Cortex of kidney (tissue), 1 donor: ENCODE measurements at places on chromosomes 2 and 18.

GRCh38 chr2:177551989-177552421, 159.4 kb downstream of the AGPS start:
- no peak for DNase-seq

DNA sequence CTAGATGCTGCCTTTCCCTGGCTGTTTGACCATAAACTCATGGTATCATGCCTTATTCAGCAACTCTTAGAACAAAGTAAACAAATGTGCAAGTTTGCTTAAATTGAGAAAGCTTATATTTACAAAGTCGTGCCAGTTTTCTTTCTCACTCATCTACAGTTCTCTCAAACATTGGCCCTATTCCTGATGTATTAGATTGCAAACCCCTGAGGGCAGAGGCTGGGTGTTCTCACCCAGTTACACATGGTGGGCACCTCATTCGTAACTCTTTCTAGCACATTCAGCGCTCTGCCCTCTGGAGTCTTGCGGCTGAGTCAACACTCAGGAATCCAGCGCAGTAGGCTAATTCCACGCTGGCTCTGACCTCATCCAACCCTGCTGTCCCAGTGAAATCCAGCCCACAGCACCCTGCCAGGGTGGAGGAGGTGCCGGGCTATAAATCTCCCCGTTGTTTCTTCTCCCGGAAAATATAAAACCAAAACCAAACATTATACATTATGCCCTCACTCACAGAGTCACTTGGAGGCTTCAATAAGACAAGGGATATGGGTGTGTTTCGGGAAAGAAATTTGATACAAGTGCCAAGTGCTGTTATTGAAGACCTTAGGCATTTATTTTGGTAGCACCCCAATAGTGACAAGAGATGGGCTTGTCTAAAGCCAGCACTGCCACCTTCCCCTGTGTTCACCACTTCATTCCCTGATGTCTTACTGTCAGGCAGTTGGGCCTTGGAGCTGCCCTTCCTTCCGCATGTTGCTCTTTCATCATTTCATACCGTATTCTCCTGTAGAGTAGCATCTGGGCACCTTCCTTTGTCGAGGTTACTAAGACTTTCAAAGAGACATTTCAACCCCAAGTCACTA, 287.4 kb downstream of the PRKCE start:
- DNase-seq: no peak

DNA sequence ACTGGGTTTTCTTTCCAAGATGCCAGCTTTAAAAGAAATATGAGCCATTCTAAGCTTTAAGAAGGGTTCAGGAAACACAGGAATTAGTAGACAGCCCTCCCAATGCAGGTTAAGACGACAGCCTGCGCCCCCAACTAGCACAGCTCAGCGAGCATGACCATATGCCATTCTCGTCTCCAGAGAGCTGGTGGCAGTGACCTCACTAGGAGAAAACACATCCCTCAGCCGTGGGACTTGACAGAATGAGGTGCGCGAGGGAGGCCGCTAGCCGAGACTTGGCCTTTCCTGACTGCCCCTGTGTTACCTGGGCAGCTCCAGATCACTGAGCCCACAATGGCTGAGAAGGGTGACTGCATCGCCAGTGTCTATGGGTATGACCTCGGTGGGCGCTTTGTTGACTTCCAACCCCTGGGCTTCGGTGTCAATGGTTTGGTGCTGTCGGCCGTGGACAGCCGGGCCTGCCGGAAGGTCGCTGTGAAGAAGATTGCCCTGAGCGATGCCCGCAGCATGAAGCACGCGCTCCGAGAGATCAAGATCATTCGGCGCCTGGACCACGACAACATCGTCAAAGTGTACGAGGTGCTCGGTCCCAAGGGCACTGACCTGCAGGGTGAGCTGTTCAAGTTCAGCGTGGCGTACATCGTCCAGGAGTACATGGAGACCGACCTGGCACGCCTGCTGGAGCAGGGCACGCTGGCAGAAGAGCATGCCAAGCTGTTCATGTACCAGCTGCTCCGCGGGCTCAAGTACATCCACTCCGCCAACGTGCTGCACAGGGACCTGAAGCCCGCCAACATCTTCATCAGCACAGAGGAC, 103.9 kb downstream of the MAPK4 start:
- no peak for DNase-seq

DNA sequence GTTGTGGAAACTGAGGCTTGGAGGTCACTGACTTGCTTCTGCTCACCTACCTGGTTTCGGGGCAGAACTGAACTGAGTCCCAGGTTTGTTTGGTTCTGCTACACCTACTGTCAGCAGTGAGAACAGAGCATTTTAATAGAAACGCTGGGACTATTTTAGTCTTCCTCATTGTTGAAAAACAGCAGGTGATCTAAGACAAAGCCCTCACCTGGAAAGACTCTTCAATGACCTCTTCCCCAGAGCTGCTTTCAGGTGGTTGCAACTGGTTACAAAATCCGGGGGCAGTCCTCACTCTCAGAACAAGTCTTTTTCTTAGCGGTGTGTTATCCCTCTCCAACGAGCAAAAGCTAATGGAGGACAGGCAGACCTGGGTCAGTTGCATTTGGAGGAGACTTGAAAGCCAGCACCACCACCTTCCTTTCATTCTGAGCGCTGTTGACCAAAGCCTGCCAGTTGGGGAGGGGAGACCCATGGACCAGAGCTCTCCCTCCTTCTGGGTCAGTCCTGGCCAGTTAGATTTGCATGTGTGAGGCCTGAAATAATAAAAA, 217.0 kb downstream of the NCK2 start:
- DNase-seq: no peak

- no peak for DNase-seq
These were observed 263.8 kb downstream of the SETBP1 start for GRCh38 chr18:44944461-44944860.

DNA sequence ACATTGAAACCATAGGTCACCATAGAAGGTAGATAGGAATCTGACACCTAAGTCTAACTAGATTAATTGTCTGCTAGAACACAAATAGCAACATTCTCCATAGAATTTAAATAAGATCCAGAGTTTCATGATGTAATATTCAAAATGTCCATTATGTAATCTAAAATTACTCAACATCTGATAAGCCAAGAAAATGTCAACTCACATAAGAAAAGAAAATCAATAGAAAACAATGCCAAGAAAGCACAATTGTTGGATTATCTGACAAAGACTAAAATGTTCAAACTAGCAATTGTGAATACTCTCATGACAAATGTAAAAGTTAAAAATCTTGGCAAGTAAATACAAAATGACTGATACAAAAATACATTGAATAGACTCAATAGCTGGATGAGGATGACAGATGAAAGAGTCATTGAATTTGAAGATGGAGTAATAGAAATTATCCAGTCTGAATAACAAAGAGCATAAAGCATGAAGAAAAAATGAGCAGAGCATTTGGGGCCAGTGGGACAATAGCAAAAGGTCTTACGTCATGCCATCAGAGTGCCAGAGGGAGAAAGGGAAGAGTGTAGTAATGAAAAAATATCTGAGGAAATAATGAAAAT, 358.6 kb downstream of the METTL4 start:
- DNase-seq: no peak

GRCh38 chr2:239292531-239292930, 108.3 kb downstream of the HDAC4 start:
- no peak for DNase-seq

DNA sequence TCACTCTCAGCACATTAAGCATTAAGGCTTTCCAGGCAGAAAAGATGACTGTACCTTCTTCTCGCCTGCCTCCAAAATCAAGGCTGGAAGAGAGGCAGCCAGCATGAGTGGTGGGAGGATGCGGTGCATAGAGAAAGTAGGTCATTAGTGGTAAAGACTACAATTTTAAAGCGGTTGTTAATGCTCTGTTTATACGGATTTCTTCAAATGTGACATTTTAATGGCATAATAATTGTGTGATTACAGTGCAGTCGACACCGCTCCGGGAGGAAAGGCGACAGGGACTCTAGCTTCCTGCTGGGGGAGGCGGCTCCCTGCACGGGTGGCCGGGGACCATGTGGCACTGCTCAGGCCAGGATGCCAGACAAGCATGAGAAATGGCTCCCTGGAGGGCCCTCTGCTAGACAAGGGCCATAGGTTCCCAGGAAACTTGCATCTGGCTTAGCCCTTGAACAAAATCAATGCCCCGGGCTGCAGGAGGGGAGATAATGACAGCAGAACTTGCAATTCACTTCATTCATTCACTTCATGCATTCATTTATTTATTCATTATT, 129.6 kb downstream of the GALNT14 start:
- no peak for DNase-seq

GRCh38 chr18:43627848-43628530, 350.7 kb upstream of the SYT4 start:
- no peak for DNase-seq

GRCh38 chr2:95685513-95685912, 93.7 kb downstream of the TRIM43 start:
- DNase-seq: no peak

GRCh38 chr2:186605041-186605440, 15.2 kb downstream of the ITGAV start:
- no peak for DNase-seq

DNA sequence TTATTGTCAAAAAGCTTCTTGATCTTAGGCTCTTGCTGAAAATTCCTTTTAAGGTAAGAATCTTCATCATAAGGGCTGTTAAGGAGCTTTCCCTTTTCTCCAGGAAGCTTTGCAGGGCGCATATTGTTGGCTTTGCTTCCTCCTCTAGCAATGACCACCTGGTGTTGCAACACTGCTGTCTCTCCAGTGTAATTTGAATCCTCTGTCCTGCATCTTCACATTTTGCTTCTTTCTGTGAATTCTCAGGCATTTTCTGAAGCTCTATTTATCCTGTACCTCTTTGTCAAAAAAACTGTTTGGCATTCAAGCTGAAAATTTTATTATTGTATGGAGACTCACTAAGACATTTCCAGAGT, 533.1 kb upstream of the CHAC2 start:
- DNase-seq: no peak

DNA sequence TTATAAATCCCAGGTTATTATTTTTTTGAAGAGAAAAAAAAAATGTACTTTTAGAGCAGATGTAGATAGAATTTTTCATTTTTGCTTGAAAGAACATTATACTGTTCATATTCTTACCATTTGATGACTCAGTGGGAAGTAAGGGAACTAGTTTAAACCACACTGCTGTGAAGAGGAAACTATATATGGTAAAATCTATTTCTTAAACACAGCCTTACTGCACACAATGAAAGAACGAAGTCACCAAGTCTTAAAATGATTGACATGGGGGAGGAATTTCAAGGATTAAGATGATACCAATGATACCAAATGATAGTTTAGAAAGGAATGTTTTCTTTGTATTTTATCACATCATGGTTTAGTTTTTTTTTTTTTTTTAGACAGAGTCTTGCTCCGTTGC, 5.0 kb downstream of the ACTR2 start:
- DNase-seq: no peak

DNA sequence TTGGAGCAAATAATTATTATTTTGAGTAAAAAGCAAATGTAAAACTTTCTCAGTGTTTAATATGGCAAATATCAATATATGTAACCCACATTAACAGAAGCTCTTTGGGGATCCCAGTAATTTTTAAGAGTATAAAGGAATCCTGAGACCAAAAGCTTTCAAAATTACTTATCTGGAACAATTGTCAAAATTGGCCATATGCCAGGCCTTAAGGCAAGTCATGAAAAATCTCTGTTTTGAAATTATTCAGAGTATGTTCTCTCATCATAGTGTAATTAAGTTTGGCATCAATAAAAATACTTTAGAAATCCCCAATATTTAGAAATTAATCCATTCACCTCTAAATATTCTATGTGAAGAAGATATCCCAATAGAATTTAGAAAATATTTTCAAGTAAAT, 225.3 kb upstream of the ARL4C start:
- no peak for DNase-seq

GRCh38 chr2:43050866-43051265, 175.5 kb downstream of the ZFP36L2 start:
- no peak for DNase-seq

- no peak for DNase-seq
These were observed 68.8 kb upstream of the GLS start for GRCh38 chr2:190811811-190812210.

DNA sequence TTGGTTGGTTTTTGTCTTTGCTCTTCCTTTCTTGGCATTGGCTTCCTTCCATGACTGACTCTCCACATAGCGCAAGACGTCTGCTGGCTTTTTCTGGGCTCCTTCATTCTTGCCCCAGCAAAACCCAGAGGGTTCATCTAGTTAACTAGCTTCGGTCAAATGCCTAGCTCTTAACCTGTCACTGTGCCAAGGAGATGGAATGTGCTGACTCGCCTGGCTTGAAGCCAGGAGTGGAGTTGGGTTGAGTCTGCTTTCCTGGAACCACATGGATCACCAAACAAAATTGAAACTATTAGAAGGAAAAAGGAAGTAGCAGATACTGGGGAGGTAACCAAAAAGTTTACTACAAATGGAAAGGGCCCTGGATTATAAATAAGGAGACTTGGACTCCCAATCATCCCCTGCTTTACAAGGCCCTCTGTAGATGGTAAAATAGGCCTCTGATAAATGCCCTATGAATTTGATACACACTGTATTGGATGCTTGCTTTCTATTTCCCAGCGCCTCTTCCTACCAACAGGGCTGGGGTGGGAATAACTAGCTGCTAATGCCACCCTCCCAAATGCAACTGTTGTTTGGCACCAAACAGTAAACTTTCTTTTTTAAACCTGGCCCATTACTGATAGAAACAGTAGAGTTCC, 11.3 kb downstream of the MALT1 start:
- no peak for DNase-seq

GRCh38 chr2:234580686-234581085, 83.8 kb upstream of the ARL4C start:
- DNase-seq: no peak

GRCh38 chr2:113768770-113769169, 12.3 kb upstream of the SLC35F5 start:
- no peak for DNase-seq

- no peak for DNase-seq
These were observed 260.5 kb downstream of the C1D start for GRCh38 chr2:67802291-67802690.

DNA sequence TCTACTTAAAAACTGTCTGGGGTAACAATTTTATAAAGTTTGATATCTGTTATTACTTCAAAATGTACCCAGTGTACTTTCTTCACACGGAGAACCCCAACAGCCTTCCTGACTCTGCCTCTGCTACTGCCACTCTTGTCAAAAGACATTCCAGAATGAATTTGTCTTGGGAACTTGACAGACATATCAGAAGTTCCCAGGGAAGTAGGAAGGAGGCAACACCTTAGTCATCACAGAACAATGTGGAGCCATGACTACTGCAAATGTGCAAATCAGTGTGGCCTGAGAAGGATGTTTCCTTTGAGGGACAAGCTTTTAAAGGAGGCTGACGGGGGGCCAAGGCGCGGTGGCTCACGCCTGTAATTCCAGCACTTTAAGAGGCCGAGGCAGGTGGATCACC, 133.8 kb upstream of the RNF152 start:
- no peak for DNase-seq

- no peak for DNase-seq
These were observed 61.8 kb downstream of the RTP5 start for GRCh38 chr2:241931084-241931975.

- DNase-seq: no peak
These were observed 470.8 kb downstream of the RIT2 start for GRCh38 chr18:42644729-42645131.

DNA sequence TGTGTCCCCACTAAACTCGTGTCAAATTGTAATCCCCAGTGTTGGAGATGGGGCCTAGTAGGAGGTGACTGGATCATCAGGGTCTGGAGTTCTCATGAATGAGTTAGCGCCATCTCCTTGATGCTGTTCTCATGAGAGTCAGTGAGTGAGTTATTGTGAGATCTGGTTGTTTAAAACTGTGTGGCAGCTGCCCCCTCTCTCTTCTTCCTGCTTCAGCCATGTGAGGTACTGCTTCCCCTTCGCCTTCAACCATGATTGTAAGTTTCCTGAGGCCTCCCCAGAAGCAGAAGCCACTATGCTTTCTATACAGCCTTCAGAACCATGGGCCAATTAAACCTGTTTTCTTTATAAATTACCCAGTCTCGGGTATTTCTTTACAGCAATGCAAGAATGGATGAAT, 50.4 kb downstream of the AP1S3 start:
- no peak for DNase-seq
